ENCODE measurements at places on chromosomes 3 and 15.
A peak's percentile ranks its signal among the peaks of the same experiment; 100 is the strongest.

- no peak for DNase-seq
These were observed 51.3 kb downstream of the HOMER2 start for GRCh38 chr15:82901114-82901805.

- no peak for DNase-seq
These were observed 96.7 kb downstream of the IL5RA start for GRCh38 chr3:3013317-3014052.

DNA sequence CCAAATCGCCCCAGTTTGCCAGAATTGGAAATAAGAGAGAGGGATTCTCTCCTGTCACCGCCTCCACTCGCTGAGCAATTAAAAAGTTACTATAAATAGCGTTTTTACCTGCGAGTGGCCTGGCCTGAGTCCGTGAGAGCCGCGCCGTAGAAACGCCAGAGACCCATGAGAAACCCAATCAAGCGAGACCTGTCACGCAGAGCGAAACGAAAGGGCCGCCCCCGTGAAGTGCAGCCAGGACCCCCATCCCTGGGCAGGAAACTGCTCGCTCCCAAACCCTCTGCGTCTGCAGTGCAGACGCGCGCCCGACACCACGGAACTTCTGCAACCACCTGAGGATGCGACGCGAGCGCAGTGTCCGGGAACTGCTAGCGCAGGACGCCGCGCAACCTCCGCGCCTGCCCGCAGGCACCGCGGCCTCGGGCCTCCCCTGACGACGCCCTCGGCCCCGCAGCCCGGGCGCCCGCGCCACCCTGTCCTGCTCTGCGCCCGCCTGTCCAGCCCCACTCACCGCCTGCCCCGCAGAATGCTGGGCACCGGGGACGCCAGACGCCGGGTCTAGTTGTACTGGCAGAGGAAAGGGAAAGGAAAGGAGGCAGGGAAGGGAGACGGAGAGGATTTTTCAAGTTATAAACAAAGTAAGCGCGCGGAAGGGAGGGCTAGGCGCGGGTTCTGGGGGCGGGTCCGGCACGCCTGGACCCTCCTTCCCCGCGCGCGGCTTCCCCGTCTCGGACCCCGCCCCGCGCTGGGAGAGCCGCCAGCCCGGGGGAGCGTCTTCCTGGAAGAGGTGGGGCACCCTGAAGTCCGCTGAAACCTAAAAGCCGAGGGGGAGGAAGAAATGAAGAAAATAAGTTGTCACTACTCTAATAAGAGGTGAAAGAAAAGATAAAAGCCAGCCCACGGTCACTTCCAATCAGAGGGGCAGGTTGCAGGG lies at the start of gene PLSCR4:
PLSCR4 (minus strand) TSS at position 657 of the 934 bp plus-strand sequence. CDS start 29,034 bp downstream, outside the sequence.
- DNase-seq: peak; percentile 84

- DNase-seq: no peak
These were observed 353.4 kb downstream of the FOXP1 start for GRCh38 chr3:71229905-71230657.

DNA sequence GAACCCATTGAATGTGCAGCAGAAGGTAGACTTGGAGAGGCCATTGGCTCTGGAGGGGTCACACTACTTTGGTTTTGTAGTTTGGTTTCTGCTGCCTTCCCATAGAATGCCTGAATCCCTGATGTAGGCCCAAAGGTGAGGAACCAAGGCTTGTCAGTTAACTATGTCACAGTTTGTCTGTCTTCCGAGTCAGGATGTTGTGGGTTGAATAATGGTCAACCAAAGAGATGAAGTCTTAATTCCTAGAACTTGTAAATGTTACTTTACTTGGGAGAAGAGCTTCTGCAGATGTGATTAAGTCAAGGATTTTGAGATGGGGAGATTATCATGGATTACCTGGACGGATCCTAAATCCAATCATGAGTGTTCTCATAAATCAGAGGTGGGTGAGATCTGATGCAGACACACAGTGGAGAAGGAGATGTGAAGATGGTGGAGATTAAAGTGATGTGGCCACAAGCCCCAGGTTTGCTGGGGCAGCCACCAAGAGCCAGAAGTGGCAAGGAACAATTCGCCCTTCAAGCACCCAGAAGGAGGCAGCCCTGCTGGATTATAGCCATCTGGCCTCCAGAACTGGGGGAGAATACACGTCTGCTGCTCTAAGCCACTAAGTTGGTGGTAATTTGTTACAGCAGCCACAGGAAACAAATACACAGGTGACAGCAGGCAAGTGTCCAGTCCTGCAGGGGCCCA lies 2.3 kb upstream of the CCR8 start:
- no peak for DNase-seq

GRCh38 chr3:186964616-186965015 lies 34.3 kb downstream of the ST6GAL1 start:
- no peak for DNase-seq

- no peak for DNase-seq
These were observed 1400.7 kb downstream of the OTOL1 start for GRCh38 chr3:162897291-162897690.

DNA sequence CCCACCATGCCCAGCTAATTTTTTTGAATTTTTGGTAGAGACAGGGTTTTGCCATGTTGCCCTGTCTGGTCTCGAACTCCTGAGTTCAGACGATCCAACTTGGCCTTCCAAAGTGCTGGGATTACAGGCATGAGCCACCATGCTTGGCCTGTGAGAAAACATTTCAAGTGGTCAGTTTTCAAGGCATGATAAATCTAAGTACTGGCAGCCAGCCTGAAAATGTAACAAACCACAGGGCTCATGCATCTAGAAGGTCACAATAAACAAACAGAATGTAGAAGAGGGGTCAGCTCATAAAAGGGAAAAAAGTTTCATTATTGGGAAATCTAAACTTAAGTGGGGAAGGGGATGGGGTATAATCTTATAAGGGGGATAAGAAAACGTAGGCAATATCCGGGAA lies 39.9 kb downstream of the PPCDC start:
- DNase-seq: no peak

DNA sequence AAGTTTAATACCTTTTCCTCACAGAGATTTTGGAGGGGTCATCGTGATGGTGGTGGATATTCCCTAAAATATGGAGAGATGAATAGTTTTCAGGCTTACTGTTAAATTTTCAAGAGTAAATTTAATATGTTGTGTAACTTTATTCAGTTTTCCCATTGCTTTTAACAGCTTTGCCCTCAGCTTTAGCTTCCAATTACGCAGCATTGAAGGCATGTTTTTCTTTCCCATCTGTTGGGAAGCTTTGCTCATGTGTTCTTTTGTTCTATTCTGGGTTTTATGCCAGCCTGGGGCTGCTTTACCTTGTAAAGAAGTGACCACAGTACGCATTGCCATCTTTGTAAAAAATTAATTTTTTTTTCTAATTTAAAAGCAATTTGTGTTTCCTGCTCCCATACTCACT lies 151.5 kb downstream of the B3GALNT1 start:
- no peak for DNase-seq
